ENCODE measurements at places on chromosomes 13 and 19. TPM values are rescaled to one million over a fixed set of nuclear protein-coding genes. Genes with fewer than 3 reads are reported as not detected.

PLVAP gene
- total RNA-seq, result 22.3 TPM

- DNase-seq, result no peak
Observed at GRCh38 chr13:41614671-41615527, 157.5 kb downstream of the RGCC start.

GRCh38 chr19:36340786-36341372 is 38.1 kb downstream of the ZFP14 start:
- DNase-seq, result no peak

DNA sequence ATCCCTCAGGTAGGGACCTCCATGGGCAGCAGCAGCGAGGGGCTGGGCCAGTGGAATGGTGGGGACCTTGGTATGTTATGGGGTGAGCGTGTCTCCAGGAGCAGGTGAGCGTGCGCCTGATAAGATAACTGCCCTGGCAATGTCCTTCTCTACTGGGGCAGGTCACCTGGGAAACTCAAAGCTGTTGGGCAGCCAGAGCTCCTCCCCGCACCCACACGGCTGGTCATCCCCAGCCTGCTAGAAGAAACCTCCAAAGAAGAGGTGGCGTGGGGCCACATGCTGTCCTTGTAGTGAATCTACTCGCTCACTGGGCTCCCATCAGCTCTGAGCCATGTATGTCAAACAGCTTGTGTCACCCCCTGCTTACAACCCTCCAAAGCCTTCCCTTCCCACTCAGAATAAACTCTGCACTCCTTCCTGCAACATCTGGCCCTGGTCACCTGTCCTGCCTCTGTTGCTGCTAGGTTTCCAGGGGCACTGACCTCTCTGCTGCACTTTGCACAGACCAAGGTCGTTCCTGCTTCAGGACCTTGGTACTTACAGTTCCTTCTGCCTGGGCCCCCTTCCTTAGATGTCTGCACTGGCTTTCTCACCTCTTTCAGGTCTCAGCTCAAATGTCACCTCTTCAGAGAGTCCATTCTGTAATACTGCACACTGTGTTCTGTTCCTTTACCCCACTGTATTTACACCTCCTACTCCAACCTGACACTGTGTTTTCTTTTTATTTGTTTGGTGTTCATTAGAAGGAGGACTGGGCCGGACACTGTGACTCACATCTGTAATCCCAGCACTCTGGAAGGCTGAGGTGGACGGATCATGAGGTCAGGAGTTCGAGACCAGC is 1.8 kb upstream of the ATP4A start:
- no peak for DNase-seq

Data from spinal cord (tissue), 10 donors.